ENCODE measurements at places on chromosomes 12 and 14.

DNA sequence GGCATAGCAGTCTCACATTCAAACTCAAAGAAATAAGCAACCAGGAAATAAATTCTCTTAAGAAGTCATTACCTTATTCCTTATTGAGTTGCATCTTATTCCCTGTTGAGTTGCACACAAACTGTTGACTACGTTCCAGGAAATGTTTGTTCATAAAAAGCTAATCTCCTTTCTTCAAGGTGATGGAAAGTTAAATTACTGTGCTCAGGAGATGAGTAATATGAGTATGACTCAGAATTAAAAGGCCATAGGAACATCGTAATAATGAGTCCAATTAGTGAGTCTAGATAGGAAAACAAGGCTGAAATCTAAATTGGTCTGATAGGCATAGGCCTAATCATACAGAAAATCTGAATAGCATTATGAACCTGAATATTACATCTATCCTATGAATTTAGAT lies 203.1 kb downstream of the SLC2A13 start:
- peak; percentile 26 for DNase-seq

GRCh38 chr12:92988622-92989130 lies 59.6 kb upstream of the EEA1 start:
- DNase-seq: no peak

- no peak for DNase-seq
Measured at GRCh38 chr12:95630496-95630895, 79.2 kb upstream of the USP44 start.

DNA sequence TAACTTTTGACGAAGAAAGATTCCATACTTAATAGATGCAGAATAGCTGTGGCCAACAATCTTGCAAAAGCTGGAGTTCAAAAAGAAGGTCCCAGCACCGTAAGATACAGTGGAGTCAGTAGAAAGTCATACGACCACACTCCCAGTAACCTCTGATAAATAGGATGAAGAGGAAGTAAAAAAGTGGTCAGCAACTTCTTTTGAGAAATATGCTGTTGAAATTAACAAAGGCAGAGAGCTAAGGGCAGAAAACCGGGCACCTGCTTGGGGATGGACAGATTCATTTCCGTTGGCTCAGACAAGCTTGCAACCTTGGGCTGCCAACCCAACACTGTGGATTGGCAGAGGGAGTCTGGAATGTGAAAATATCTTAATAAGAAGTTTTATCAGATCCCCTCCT lies 40.0 kb downstream of the BTG1 start:
- no peak for DNase-seq

GRCh38 chr14:102221026-102221425 lies 81.3 kb downstream of the WDR20 start:
- peak; percentile 47 for DNase-seq

DNA sequence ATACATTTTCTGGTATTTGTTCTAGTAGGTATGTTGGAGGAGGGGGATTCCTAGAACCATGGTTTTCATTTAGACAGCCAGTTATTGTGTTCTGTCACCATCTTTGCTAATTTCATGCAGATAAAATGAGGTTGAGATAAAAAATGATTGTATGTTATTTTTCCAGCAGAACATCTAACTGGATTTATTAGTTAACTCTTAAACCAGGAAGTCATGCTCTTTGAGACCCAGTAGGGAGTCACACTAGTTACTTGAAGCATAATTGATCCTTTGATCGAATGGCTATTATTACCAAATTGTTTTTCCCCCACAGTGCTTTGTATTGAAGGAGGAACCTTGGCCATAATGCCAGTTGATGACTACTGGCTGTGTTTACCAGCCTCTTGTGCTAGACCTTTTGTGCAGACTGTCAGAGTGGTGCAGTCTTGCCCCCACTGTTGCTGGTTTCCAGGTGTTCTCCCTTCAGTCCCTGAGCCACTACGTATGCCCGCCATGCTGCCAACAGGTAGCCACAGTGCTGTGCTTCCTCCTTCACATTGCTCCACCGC lies 6.0 kb downstream of the EID3 start:
- no peak for DNase-seq

DNA sequence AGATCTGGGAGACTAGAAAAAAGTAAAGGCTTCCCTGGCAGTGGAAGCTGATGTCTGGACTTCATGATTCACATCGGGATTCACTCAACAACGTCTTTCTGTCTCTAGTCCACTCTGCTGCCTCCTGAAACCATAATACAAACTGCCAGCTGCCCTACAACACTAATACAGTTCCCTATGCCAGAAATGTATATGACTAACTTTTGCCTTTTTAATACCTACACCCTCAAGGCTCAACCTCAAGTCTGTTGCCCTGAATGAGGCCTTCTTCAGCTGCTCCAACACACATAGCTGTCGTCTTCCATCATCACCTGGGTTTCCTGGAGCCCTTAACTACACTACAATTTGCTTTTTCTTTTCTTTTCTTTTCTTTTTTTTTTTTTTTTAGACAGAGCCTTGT lies 182.7 kb upstream of the BCL2L14 start:
- DNase-seq: peak; percentile 75

GRCh38 chr12:64558754-64559153 lies 51.5 kb upstream of the RASSF3 start:
- DNase-seq: no peak

DNA sequence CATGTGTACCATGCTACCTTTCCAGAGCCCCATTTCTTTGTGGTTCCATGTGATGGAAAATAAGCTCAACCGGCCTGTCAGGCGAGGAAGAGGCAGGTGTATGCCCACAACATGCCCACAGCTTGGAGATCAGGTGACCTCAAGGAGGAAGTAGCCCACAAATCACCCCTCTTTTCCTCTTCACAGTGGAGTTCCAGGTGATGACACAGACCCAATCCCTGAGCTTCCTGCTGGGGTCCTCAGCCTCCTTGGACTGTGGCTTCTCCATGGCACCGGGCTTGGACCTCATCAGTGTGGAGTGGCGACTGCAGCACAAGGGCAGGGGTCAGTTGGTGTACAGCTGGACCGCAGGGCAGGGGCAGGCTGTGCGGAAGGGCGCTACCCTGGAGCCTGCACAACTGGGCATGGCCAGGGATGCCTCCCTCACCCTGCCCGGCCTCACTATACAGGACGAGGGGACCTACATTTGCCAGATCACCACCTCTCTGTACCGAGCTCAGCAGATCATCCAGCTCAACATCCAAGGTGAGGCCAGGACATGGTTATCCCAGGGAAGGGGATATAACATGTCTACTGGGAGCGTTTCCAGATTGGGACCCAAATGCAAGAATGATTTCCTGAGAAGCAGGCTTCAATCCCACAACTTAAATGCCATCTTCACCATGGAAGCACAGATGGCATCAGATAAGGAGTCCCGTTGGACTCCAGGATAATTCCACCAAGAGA lies 5.5 kb downstream of the TAPBPL start:
- no peak for DNase-seq

GRCh38 chr14:63853831-63854293 lies 1.1 kb downstream of the SYNE2 start:
- peak; percentile 94 for DNase-seq

- no peak for DNase-seq
Measured at GRCh38 chr12:66627988-66628317, 50.9 kb downstream of the GRIP1 start.

DNA sequence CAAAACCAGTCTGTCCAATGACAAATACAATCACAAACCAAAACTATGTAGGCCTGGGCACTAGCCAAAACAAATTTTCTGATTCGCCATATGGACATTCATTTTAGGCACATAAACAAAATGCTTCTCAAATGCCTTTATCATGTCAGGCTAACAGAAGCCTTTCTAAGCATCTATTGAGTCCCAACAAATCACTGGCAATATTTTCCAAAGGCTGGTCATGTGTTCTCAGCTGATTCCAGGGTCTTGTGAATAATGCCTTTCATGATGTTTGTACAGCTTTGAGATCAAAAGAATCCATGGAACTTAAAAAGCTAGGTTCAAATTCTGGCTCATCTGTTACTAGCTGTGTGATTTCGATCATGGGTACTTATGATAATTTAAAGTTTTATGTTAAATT lies 16.1 kb downstream of the FSCB start:
- no peak for DNase-seq

- peak; percentile 37 for DNase-seq
Measured at GRCh38 chr14:28756884-28757570, 9.6 kb upstream of the FOXG1 start.

DNA sequence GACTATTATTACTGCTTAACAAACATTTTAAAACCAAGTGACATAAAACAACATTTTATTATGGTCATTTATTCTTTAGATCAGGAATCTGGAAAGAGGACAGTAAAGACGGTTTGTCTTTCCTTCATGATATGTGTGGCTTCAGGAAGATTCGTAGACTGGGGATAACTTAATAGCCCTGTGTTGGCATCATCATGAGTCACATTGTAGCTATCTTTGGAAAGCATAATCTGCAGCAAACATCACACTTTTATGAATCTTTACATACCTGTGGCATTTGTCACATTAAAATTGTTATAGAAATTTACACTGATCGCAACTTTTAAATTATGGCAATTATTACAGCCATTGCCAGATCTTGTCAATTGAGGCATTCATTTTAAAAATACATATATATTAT lies 397.1 kb downstream of the NOVA1 start:
- no peak for DNase-seq

DNA sequence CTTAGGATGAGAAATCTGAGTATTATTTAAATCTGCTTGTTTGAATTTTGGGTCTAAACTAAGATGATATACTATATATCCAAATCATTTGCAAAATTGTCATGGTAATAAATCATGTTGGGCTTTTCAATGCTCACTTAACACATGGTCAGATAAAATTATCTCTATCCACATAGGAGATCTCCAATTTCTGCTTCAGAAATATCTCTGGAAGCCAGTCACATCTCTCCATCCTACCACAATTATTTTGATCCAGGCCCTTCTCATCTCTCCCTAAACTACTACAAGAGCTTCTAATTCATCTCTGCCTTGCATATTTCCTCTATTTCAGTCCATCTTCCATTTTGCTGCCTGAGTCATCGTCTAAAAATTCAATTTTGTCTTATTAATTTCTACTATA lies 3.8 kb downstream of the DCN start:
- DNase-seq: no peak

GRCh38 chr14:39768589-39768988 lies 336.4 kb upstream of the FBXO33 start:
- no peak for DNase-seq

DNA sequence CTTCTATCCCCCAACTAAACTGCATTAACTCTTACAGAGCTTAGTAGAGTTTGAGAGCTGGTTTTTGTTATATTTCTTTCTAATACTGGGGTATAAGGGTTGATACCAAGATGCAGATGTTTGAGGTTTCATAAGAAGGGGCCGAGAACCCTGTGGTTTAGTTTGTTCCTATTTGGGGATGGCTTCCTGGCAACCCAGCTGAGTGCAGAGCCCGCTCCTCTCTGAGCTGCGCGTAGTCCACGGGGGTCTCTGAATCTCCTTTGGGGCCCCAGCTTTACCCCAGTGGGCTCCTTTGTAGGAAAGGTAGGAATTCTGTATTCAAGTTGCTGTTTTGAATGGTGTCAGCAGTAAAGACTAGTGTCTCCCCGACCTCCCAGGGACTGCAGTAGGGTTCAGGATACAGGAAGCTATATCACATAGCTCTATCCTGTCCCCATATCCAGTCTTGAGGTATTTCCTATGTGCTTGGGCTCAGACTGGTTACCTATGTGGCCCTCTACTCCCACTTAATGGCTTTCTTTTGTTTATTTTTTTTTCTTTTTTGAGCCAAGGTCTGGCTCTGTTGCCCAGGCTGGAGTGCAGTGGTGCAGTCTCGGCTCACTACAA lies 25.4 kb downstream of the PLXNC1 start:
- DNase-seq: no peak

DNA sequence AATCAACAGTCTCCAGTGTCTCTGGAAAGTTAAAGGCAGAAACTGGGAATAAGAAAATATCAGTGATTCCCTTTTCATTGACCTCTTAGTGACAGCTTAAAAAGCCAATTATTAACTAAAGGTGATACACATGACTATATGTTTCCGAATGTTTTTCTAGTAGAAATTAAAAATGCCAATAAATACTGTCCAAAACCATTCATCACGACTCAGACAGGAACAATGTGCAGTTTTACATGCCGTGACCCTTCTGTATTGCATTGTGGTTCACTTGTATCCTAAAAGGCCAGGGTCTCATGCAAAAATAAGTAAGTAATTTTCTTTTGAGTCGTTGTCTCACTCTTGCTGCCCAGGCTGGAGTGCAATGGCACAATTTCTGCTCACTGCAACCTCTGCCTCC lies 105.9 kb upstream of the TTC7B start:
- no peak for DNase-seq

GRCh38 chr14:22412926-22413411 lies 176.1 kb downstream of the DAD1 start:
- DNase-seq: no peak

DNA sequence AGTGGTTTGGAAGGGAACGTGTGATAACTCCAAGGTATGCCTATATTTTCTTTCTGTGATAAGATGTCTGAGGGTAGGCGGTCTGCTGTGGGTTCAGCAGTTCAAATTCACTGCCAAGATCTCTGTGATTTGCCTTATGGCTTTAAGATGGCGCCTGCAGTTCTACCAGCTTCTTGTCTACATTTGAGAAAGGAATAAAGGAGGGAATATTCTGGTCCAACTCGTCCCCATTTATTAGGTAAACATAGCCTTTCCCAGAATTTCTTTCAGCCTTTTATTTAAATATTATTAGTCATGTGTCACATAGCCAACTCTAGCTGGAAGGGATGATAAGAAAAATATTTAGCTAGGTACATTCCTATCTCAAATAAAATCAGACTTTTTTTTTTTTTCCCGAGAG lies 48.8 kb downstream of the KCNJ8 start:
- no peak for DNase-seq

GRCh38 chr12:118127867-118128266 lies 8.1 kb upstream of the PEBP1 start:
- no peak for DNase-seq

DNA sequence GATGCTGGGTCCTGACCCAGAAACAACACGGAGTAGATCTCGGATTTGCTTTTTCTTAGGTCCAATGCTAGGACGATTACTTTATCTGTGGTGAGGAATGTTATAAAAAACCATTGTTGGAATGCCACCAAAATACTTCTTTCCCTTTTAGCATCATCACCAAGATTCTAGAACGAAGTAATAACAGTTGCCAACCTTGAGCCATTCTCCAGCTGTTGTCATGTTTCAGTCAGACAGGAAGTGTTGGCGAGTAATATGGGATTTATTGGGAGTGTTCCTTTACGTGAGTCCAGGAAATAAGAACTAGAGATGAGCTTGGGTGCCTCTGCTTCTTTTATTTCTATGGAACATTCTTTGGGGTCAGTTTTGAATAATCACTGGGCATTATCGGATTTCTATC lies 892.9 kb downstream of the DIO2 start:
- no peak for DNase-seq

DNA sequence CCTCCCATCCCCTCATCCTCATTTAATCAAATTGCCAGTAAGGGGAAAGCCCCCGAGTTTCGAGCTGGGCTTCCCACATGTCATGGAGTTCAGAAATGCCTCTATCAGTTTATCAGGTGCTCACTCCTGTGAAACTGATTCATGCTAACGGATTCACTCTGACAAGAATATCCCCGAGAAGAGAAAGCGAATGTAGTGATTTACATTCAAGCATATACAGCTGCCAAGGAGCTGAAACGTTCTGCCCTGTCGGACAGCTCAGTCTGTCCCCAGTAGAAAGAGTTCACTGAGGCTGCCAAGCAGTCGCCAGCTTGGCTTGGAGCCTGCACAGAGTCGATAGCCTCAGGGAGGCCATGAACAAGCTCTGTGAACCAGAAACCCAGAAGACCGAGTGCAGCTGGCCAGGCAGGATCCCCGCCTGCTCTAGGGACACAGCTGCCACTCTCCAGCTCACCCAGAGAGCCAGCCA lies 88.4 kb downstream of the TMCC3 start:
- peak; percentile 91 for DNase-seq

- no peak for DNase-seq
Measured at GRCh38 chr12:29382251-29382650, 1.3 kb upstream of the ERGIC2 start.
